ENCODE measurements at places on chromosomes 5 and 9.

DNA sequence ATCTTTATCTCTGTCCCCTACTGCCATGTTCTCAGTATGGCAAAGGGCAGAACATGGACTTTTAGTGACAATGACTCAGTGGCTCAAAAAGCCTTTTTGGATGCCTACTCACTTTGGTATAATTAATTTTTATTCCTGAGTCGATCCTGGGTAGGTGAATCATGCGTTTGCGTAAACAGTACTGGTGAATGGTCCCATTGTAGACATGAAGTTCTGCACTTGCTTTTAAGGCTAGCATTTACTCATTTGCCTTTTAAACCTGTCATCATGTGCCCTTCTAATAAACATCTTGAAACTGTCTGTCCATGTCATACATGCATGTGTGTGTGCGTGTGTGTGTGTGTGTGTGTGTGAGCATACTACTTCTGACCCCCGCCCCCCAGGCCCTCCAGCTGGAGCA, 223.0 kb downstream of the AUH start:
- DNase-seq = no peak

GRCh38 chr9:134550584-134550983, 91.0 kb upstream of the COL5A1 start:
- DNase-seq = no peak

GRCh38 chr5:178078197-178079010, 34.9 kb upstream of the N4BP3 start:
- DNase-seq = no peak

DNA sequence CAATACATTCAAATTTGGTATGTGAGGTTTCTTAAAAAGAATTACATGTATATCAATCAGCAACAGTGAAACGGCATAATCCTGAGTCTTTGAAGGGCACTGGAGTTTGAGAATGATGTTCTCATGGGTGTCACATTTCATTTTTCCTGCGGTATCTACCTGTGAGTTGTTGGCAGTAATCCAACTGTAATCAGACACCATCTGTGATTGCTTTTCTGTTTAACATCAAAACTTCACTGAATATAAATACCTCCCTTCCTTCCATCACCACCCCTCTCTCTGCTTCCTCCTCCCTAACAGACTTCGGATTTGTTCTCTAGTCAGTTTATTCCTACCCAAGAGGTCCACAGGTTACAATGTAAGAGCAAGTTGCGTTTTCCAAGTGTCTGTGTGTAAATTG, 275.2 kb upstream of the PCSK5 start:
- DNase-seq = no peak

- no peak for DNase-seq
Observed at GRCh38 chr9:38106488-38106887, 37.5 kb upstream of the SHB start.

DNA sequence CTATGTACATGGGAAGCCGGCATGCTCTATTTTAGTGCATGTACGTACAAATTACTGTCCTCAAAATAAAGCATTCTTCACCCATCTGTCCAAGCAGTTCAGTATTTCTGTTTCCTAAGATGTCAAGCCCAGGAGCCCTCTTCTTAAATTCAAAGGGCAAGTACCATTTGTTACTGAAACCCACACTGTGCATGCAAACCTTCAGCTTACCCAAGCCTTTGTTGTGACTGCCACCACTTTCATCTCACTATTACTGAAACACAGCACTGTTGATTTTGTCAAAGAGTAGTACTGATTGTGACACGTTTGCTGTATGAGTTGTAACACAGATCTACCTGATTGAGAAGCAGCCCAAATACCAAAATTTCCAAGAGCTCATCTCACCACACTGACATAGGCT, 390.4 kb upstream of the IZUMO3 start:
- no peak for DNase-seq

- DNase-seq = peak; percentile 69
Observed at GRCh38 chr9:21974722-21975409, 19.3 kb downstream of the CDKN2A start.

- no peak for DNase-seq
Observed at GRCh38 chr5:143634689-143635088, 177.3 kb upstream of the HMHB1 start.

DNA sequence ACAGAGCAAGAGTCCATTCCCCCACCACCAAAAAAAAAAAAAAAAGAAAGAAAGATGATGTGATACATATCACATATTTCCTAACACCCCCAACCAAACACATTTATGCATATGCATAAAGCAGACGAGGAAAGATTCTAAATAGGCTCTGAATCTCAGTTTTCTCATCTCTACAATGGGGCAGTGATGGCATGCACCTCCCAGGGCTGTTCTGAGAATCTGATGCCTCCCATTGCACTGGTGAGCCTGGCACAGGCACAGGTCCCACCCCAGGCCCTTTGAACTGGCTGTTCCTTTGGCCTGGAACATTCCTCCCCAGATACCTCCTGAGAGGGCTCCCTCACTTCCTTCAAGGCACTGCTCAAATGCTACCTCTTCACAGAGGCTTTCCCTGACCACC, 116.5 kb downstream of the C9orf50 start:
- no peak for DNase-seq
